AG10803 (cell line): ENCODE measurements at places on chromosomes 2 and 18.

DNA sequence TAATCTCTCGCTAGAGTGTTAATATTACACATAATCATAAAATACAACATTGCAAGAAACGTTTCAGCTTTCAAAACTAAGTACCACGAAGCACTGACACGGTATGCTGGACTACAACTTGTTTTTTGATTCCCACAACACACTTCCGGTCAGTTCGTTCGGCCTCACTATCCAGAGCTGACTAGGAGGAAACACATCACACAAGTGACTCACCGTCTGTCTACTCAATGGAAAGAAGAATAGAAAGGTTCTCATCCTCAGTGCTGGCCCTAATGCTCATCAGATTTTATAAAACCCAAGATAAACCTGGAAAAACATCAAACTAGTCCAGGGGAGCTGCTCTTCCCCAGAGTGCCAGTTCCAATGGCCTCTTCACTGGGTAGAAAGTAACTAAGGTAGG lies 42.9 kb downstream of the ZNF385B start:
- DNase-seq, result no peak

- no peak for DNase-seq
These were observed 56.0 kb downstream of the PIK3C3 start for GRCh38 chr18:42011053-42011452.

DNA sequence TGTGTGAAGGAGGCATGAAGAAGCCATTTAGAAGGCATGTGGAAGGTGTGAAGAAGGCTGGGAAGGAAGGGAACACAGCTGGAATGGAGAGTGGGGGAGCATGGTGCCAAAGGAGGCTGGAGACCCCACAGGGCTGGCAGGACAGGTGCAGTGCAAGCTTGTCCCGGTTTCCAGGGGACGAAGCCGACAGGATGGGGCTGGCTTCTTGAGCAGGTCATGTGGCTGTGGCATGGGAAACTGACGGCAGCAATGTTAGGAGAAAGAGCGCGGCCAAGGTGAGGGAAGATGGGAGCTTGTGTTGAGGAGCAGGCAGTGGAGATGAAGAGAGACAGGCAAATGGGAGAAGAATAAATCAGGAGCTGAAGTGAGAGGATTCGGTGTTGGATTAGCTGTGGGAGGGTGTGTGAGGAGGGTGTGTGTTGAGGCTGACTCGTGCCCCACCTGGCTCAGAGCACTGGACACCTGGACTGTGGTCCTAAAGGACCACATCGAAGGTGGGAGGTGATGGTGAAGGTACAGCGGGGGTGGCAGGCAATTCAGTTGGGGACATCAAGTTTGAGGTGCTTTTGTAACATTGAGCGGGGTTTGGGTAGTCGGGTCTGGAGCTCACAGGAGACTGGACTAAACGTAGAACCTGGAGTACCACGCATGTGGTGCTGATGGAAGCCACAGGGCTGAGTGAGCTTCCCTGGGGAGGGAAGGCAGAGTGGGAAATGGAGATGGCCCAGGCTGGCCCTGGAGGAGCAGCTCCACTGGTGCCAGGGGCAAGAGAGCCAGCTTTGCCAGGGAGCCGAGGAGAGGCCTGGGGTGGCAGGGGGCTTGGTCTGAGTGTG lies 165.6 kb upstream of the HDAC4 start:
- no peak for DNase-seq

- DNase-seq, result no peak
These were observed 250.7 kb downstream of the RNF144A start for GRCh38 chr2:7167801-7168411.

DNA sequence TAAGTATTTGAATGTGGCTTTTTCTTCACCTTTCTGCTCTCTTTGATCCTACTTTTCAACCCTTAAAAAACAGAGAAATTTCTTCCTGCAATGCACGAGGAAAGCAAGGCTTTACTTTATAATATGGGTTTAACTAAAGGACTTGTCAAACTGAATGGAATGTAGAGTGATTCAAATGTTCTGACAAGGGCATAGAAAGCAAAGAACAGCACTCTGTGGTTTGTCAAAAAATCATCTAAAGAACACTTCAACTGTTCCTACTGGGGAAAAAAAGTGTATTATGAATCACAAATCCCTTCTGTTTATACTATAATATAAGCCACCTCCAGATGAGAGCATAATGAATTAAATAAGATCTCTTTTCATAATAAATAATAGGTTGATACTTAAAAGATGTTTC lies 45.0 kb upstream of the RIT2 start:
- no peak for DNase-seq

GRCh38 chr2:62923242-62923641 lies 127.4 kb upstream of the OTX1 start:
- DNase-seq, result no peak

GRCh38 chr2:168087401-168087800 lies 160.0 kb downstream of the STK39 start:
- DNase-seq, result no peak

DNA sequence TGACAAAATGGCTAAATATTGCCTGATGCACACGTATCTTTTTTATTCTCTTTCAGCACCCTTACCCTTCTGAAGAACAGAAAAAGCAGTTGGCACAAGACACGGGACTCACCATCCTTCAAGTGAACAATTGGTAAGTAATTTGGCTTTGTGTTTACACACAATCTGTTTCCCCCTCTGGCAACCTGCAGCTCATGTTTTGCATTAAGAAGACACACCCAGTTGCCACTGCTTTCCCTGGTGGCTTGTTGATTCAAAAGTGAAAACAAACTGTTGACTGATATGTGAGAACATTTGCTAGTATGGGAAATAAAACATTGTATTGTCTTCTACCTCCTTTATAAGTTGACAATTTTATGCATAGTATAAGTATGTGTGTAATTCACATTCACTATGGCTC lies 113.0 kb downstream of the MEIS1 start:
- no peak for DNase-seq

- DNase-seq, result no peak
These were observed 87.8 kb upstream of the TFCP2L1 start for GRCh38 chr2:121372721-121373353.

GRCh38 chr2:157419031-157419575 lies 24.8 kb downstream of the CYTIP start:
- no peak for DNase-seq

- DNase-seq, result peak; percentile 97
These were observed 17.6 kb downstream of the ADAM17 start for GRCh38 chr2:9538000-9538507.

- no peak for DNase-seq
These were observed 148.0 kb upstream of the MYCN start for GRCh38 chr2:15792331-15792730.

GRCh38 chr2:165957030-165957675 lies 3.6 kb upstream of the TTC21B start:
- DNase-seq, result no peak

- no peak for DNase-seq
These were observed 317.8 kb downstream of the AGAP1 start for GRCh38 chr2:235811446-235812184.

- DNase-seq, result no peak
These were observed 12.3 kb upstream of the NEU4 start for GRCh38 chr2:241796610-241797138.

GRCh38 chr18:37672932-37673595 lies 107.5 kb upstream of the CELF4 start:
- no peak for DNase-seq

DNA sequence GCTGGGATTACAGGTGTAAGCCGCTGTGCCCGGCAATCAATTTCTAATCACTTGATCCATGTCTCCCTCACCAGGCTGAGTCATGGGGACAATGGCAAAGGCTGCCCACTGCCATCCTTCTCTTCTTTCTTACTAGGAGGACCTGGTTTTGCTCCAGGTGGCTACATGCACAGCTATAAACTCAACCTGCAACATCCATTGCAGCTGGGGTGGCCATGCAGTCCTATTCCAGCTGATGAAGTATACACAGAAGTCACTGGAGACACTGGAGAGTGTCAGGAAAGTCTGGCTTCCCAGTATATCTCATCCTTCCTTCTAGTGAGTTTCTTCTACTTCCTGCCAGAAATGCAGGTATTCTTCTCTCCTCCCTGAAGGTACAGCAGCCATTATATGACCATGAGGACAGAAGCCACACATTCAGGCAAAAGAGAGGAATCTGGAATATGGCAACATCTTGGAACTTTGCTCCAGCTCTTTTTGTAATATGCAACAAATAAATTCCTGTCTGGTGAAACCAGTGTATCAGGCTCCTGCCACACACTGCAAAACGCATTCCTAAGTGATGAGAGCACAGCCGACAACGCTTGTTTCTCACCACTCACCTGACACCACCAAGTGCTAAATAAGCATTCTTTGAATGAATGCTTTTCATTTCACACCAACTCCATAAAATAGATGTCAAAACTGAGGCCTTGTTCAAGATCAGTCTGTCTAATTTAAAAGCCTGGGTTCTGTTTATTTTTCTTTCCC lies 32.3 kb downstream of the SCTR start:
- DNase-seq, result peak; percentile 87

GRCh38 chr2:24009367-24009679 lies 562 bp upstream of the MFSD2B start:
- no peak for DNase-seq

DNA sequence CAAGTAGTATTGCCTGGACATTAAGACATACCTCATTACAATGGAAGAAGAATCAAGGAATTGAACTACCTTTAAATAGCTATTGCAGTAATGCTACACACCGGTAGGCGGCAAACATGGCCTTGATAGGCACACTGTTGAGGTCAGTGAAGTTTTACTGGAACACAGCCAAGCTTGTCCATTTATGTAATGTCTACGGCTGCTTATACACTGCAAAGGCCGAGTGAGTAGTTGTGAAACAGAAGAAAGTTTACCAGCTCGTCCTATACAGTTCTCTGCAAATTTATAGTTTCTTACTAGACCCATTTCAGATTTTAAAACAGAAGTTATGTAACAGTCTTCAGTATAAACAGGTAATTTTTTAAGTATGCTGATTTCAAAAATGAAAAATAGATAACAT lies 38.8 kb downstream of the PPP4R1 start:
- peak; percentile 94 for DNase-seq

DNA sequence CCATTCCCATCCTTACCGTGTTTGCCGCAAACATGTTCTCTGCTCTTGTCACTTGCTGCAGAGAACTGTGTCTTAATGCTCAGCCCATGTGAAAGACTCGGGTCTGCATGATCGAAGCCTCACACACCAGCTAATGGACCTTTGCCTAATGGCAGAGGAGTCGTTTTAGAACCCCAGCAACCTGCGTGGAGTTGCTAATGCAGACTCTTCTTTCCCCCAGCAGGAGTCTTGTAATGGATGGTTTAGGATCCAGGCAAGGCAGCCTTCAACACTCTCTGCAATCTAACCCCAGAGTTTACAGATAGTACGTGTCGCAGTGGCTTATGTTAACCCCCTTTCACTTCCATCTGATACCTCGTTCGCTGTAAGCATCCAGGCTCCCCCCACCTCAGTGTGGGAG lies 316.4 kb downstream of the AGAP1 start:
- DNase-seq, result no peak

GRCh38 chr2:144198116-144198515 lies 321.8 kb downstream of the ZEB2 start:
- peak; percentile 43 for DNase-seq

DNA sequence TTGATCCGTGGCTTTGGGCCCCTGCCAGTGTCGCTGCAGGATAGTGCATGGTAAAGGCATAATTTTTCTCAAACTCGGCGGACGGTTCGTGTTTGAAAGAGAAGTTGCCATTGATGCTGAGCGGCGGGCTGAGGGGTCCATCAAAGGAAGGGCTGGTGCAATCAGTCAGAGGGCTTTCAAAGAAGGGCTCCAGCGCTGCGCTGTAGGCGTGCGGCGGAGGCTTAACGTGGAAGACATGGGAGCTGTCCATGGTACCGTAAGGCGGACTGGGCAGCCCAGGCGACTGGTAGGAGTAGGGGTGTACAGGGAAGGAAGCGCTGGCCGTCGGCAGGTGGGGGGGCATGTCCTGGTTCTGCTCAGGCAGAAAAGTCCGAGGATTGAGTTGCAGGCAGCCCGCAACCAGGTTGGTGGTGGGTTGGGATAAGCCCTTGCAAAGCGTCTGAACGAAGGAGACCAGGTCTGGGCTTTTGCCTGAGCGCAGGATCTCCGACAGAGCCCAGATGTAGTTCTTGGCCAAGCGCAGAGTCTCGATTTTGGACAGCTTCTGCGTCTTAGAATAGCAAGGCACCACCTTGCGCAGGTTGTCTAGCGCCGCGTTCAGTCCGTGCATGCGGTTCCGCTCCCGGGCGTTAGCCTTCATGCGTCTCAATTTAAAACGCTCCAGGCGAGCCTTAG lies 2.3 kb downstream of the NEUROD1 start:
- DNase-seq, result peak; percentile 65

DNA sequence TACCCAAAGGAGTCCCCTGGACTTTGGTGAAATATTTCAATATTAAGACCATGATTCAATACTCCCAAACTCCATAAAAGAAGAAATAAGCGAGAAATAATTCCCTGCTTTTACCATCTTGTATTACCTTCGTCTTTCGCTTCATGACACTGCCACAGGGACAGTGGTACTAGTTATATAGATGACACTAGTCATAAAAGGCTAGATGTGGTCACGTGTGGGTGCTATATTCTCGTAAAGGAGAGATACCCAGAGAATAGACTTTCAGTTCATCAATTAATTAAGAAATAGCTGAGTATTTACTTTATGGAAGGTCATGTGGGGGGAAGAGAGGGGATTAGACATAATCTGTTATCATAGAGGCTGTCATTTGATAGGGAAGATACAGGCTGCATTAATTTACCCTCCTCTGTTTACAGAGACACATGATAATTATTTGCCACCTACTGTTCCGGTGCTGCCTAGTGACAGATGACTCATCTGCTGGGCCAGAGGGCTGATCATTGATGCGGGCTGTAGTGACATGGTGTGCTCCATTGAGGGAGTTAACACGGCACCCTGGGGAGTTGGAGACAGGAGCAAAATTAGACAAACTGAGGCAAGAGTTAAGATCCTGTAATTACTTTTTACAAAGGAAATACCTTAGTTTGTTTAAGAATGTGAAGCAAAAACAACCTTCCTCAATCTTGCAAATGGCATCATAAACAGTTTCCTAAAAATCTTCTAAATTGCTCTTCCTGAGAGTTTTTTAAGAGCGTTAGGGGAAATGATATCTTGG lies 78.2 kb upstream of the ITGB6 start:
- no peak for DNase-seq

GRCh38 chr2:79011496-79011895 lies 14.0 kb upstream of the REG3G start:
- DNase-seq, result no peak

GRCh38 chr18:79452991-79453645 lies 57.4 kb downstream of the NFATC1 start:
- DNase-seq, result no peak

- no peak for DNase-seq
These were observed 32.9 kb downstream of the MTERF4 start for GRCh38 chr2:241068942-241069810.

GRCh38 chr2:235721625-235722024 lies 227.8 kb downstream of the AGAP1 start:
- DNase-seq, result no peak
